ENCODE measurements at places on chromosomes 12 and 14.
A peak's percentile ranks its signal among the peaks of the same experiment; 100 is the strongest.

GRCh38 chr12:44000309-44000952 is 164.6 kb downstream of the TMEM117 start:
- DNase-seq: peak; percentile 90

GRCh38 chr12:3544296-3544965 is 53.4 kb downstream of the PRMT8 start:
- DNase-seq: no peak

DNA sequence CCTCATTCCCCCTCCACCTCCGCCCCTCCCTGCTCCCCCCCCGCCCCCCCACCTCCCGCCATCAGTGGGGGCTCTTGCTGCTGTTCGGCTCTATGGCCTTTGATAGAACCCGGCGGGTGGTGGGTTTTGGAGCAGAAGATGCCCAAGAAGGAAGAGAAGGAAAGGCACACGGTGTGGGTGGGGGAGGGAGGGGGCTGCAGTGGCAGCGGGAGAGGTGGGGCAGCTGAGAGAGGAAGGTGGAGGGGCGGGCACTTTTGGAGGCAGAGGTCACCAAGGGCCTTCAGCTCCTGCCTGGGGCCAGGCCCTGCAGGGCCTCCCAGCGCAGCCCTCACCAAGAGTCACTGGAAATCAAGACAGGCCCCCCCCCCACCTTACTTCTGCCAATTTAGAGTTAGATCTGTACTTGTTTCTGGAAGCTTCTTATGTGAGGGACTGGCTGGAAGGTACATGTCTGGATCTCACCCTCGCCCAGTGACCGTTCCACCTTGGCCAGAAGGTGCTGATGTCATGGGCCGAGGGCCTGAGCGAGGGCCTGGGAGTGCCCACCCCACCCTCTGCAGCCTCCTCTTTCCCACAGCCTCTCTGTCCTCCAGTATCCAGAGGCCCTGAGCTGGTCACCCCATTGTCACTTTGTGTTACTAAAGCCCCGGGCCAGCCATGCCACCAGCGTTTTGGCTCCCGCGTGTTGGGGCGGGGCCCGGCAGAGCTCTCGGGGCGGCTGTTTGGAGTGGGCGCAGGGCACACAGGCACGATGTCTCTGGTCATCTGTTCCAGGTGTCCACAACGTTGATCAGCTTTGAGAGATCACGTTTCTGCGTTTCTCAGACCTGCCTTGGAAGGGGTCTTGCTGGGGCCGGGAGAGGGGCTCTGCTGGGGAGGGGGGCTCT is 153.9 kb downstream of the KIF26A start:
- no peak for DNase-seq

DNA sequence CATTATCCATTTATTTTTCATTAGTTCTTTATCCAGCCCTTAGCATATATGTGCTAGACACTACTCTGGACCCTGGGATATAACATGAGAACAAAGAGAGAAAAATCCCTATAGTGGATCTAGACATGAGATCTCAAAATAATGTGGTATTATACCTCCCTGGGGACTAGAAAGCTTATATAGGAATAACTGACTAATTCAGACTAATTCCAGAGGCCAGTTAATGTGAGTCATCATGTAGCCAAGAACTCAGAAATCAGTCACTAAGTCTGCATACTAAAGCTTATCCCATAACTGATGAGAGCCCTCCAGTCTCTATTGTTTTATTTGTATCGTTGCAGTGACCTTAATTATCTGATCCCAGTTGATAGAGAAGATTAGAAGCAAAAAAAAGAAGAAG is 267.1 kb upstream of the RGS6 start:
- no peak for DNase-seq

DNA sequence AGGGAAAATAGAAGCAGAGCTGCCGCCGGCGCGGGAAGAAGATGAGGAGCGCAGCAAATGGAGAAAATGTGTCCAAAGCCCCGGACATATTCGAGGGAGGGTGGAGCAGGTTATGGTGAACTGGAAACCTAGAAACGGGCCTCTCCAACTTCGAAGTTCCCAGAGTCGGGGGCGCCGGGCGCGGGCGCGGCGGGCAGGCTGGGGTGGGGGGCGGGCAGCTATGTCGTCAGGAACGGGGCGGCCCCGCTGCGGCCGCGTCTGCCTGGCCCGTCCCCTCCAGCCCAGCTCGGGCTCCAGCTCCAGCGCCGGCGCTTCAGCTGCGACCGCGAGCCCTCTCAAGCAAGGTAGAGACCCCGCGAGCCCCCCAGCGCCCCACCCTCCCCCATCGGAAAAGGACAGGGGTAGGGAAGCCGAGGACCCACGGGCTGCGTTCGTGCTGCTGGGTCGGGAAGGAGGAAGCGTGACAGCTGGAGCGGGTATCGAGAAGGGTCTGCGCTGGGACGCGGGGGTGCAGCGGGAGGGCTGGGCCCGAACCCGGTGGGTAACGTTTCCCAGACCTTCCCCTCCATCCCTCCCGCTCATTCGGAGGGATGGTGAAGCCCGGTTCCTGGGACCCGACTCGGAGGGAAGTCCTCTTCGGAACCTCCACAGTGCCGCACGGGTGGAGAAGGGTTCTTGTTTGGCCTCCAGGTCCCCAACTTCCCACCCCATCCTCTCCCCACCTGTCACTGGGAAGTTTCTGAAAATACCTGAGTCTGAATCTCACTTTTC is 1.0 kb downstream of the DGKA start:
- no peak for DNase-seq

DNA sequence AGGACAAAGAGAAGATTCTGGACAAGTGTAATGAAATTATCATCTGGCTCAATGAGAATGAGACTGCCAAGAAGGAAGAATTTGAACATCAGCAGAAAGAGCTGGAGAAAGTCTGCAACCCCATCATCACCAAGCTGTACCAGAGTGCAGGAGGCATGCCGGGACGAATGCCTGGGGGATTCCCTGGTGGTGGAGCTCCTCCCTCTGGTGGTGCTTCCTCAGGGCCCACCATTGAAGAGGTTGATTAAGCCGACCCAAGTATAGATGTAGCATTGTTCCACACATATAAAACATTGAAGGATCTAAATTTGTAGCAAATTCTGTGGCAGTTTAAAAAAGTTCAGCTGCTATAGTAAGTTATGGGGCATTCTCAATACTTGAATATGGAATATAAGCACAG is 174.3 kb upstream of the CCND2 start:
- no peak for DNase-seq

GRCh38 chr14:63392236-63392635 is 73.5 kb upstream of the GPHB5 start:
- no peak for DNase-seq

GRCh38 chr14:65472189-65472588 is 59.7 kb downstream of the FUT8 start:
- DNase-seq: no peak

GRCh38 chr14:79749065-79749464 is 462.2 kb downstream of the DIO2 start:
- no peak for DNase-seq

GRCh38 chr14:61750708-61751474 is 11.3 kb upstream of the SNAPC1 start:
- DNase-seq: peak; percentile 77

GRCh38 chr14:24075485-24076301 is 4.3 kb downstream of the CPNE6 start:
- no peak for DNase-seq

GRCh38 chr14:100408350-100409002 is 85.3 kb downstream of the SLC25A47 start:
- no peak for DNase-seq

- no peak for DNase-seq
These were observed 15.1 kb upstream of the TEX22 start for GRCh38 chr14:105383083-105383730.

DNA sequence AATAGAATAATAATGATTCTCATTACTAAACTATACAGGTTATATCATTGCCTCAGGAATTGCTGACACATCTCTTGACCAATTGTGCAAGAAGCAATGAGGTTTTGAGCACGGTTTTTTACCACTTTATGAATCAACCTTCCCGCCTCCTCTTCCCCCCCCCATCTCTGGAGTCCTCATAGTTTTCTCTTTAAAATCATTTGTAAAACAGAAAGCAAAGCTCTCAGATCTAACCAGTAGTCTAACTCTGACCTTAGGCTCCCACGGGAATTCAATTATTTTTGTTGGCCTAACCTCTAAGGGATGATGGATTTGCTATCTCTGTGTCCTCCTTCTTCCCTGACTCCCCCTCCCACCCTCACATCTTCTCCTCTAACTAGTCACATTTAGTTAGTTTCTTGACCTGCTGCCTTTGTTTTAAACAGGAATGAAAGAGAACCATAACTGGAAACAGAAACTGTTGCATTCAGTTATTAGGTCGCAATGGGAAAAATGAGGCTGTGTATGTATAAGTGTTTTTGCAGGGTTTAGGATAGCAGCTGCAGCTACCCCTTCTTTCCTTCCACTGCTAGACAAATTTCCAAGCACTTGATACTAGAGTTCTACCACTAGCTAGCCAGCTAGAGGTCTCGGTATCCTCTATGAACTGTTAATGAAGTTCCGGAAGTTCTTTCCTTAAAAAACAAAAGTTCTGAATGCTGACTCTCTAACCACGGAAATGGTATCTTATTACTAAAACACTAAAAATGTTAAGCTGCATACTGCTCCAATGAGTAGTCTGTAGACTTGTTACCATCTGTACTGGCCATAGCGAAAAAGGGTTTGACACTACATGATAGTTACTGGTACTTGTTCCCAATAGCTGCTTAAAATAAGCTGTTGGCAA is 65.4 kb downstream of the TAOK3 start:
- DNase-seq: no peak

DNA sequence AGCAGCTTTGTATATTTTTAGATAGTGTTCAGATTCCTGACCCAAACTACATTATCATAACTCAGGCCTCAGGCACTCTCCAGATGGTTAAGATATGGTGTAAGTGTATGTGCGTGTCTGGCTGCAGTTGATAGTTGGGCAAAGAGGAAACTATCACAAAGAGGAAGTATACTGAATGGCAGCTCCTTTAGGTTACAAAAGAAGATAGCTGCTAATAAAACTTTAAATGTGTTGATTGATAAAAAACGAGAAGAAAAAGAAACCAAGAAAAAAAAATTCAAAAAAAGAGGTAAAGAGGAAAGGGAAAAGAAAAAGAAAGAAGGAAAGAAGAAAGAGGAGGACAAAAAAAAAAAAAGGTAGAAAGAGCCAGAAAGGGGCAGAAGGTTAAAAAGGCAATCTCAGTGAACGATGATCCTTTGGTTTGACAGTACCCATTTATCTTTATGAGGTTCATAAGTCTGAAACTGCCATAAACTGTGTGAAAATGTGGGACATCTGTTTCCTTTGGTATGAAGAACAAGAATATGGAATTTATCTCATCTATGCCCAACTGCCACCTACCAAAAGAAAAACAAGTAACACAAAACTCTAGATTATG is 42.2 kb downstream of the TAOK3 start:
- no peak for DNase-seq

DNA sequence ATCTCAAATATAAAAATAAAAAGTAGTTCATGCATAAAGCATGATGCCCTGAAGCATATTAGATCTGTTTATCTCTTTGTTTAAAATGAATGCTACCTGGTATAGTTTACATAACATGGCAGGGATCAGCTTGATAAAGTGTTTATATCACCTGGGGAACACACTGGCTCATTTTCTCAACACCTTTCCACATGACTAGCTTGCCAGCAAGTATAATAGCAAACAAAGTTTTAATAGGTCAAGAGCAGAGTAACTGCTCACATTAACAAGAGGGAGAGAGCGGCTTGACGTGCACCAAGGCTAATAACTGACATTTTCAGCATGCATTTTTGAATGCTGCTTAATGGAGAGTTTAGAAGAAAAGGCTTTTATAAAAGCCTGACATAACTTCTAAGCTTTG is 246.4 kb downstream of the EGLN3 start:
- DNase-seq: no peak

DNA sequence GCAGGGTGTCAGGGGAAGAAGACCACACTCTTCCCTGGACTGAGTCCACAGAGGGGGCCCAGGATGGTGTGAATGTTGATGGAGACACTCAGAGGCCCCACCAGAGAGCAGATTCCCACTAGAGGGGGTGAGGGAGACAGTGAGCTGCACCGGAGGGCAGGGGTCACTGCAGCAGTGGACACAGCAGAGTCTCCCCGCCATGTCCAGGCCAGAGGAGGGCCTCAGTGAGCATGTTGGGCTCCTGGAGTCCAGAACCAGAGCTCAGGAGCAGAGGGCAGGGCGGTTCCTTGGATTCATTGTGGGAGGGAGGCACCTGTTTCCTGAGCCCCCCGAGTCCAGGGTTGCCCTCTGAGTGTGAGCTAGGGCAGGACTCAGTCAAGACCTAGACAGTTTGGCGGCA is 1.8 kb upstream of the KRT82 start:
- DNase-seq: no peak

Data from MM.1S (cell line).